Natural killer cell (primary cell): ENCODE measurements at places on chromosomes 1 and 21.

DNA sequence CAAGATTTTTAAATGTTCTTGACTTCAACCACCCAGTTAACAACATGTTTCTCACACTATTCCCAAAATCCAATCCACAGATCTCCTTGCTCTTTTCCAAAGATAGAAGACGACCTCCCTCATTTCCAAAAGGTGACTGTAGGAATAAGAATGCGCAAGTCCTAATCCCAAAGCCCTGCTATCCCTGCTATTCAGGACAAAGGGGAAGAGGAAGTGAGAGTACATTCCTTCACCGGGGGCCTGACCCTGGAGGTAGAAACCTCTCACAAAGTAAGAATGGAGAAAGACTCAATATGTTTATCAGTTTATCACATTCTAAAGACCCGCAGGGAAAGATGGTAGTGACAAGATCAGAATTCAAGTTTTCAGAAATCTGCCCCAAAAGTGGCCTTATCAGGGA, 55.7 kb downstream of the PLEKHA6 start:
- H3K4me1 ChIP-seq = no peaks in the 10 kb centered on the region
- no peaks in the 10 kb centered on the region for H3K27me3 ChIP-seq
- H3K36me3 ChIP-seq = no peaks in the 10 kb centered on the region
- no peak for DNase-seq

DNA sequence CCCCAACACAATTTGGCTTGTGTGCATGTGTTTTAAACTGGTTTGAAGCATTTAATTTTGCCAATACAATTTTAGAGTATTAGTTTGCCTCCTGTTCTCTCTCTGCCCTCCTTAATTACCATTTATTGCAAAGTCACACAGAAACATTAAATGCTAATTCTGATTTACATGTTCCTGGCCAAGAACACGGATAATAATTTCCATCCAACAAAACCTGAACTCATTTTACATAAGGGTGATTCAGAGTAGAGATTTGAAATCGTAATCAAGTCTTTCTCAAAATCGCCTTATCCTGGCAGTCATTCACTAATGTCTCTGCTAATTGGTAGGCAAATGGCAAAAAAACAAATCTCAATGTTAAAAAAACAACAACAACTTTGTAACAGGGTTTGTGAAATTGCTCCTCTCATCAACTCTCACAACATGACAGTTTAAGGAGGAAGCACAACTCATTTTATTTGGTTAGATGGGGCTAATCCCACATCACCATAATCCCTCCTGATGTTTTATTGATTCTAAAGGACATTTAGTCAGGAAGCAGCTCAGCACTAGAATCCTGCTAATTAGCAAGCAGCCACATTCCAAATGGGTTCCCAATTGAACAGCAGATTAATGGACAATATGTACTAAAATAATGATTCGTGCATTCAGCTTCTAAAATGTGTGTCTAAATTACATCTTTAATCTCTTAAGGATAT, 55.9 kb downstream of the C1orf87 start:
- H3K27ac ChIP-seq = no peak overlapping the region
- DNase-seq = no peak
- H3K27me3 ChIP-seq = no peaks in the 10 kb centered on the region
- no peaks in the 10 kb centered on the region for H3K4me1 ChIP-seq
- no peaks in the 10 kb centered on the region for H3K36me3 ChIP-seq
- no peak overlapping the region for H3K4me3 ChIP-seq

- no peak for DNase-seq
- no peaks in the 10 kb centered on the region for H3K27me3 ChIP-seq
- H3K36me3 ChIP-seq = no peaks in the 10 kb centered on the region
- H3K4me3 ChIP-seq = no peak overlapping the region
These were observed 414.9 kb downstream of the PTPRU start for GRCh38 chr1:29651246-29651645.

- no peak overlapping the region for H3K27ac ChIP-seq
- H3K4me3 ChIP-seq = no peak overlapping the region
- H3K4me1 ChIP-seq = peaks cover 4% of the 10 kb centered on the region
- H3K27me3 ChIP-seq = no peaks in the 10 kb centered on the region
- no peak for DNase-seq
These were observed 84.4 kb downstream of the HSF2BP start for GRCh38 chr21:43574741-43575472.

GRCh38 chr1:203060115-203060514, 25.7 kb downstream of the MYOG start:
- H3K4me3 ChIP-seq = no peak overlapping the region
- no peak overlapping the region for H3K27ac ChIP-seq
- peaks cover 16% of the 10 kb centered on the region for H3K4me1 ChIP-seq
- no peak for DNase-seq

DNA sequence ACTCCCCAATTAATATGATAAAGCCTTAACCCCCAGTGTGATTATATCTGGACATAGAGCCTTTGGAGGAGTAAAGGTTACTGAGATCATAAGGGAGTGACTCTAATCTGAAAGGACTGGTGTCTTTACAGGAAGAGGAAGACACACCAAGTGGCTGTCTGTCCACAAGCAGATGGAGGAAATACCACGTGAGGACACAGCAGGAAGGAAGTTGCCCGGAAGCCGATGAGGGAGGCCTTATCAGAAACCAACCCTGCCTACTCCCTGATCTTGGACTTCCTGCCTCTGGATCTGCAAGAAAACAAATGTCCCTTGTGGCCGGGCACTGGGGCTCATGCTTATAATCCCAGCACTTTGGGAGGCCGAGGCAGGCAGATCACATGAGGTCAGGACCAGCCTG, 110.3 kb upstream of the CHRM3 start:
- no peaks in the 10 kb centered on the region for H3K27me3 ChIP-seq
- H3K27ac ChIP-seq = no peak overlapping the region
- H3K36me3 ChIP-seq = no peaks in the 10 kb centered on the region
- no peak for DNase-seq

- no peak overlapping the region for H3K4me3 ChIP-seq
- H3K36me3 ChIP-seq = peaks cover 7% of the 10 kb centered on the region
- no peak for DNase-seq
- no peak overlapping the region for H3K27ac ChIP-seq
These were observed 3.6 kb downstream of the MMACHC start for GRCh38 chr1:45503462-45504360.
